ENCODE measurements at places on chromosomes 16 and 17.

GRCh38 chr17:70912716-70913485 is 743.6 kb downstream of the KCNJ2 start:
- DNase-seq = no peak

- peak; percentile 59 for DNase-seq
Observed at GRCh38 chr16:3029491-3030221, 5.8 kb downstream of the THOC6 start.

GRCh38 chr16:88815901-88816589 is 4.3 kb upstream of the APRT start:
- peak; percentile 61 for DNase-seq

DNA sequence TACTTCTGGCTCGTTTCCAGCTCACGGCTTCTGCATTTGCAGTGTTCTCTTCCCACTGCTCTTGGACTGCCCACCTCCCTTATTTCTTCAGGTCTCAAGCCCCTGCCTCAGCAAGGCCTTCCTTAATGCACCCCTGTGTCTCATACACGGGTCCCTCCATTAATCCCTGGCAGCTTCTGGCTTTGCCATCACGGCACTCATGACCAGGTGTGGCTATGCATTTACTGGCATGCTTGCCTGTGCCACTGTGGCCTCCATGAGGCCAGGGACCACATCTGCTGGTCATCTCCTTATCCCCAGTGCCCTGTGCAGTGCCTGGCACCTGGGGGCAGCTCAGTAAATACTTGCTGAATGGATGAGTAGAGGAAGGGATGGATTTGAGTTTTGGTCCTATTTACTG is 114.1 kb downstream of the C16orf78 start:
- no peak for DNase-seq

DNA sequence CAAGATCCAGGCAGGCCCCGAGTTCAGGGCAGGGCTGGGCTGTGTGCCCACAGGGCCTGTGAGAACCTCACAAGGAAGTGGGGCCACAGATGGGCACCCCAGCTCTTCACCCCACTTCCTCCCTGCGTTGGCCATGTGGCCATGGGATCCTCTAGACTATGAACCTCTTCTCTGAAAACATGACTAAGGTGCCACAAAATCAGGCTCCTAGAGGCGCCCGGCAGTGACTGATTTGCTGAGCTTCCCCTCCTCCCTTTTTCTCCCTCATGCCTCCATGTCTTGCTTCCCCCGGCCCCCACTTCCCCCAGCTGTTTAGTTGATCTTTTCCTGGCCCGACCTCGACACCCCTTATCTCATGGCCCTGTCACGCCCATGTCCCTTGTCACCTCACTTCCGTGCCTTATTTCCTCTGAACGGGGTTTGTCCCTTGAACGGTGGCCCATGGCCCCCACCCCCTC is 87.1 kb downstream of the KCNJ12 start:
- DNase-seq = no peak

GRCh38 chr17:80053102-80053501 is 16.7 kb downstream of the CCDC40 start:
- DNase-seq = no peak

- DNase-seq = no peak
Observed at GRCh38 chr17:44935116-44935515, 12.5 kb downstream of the KIF18B start.

- DNase-seq = no peak
Observed at GRCh38 chr16:20844054-20844453, 37.7 kb downstream of the REXO5 start.

- DNase-seq = peak; percentile 31
Observed at GRCh38 chr17:9924735-9925191, 19.7 kb upstream of the RCVRN start.

DNA sequence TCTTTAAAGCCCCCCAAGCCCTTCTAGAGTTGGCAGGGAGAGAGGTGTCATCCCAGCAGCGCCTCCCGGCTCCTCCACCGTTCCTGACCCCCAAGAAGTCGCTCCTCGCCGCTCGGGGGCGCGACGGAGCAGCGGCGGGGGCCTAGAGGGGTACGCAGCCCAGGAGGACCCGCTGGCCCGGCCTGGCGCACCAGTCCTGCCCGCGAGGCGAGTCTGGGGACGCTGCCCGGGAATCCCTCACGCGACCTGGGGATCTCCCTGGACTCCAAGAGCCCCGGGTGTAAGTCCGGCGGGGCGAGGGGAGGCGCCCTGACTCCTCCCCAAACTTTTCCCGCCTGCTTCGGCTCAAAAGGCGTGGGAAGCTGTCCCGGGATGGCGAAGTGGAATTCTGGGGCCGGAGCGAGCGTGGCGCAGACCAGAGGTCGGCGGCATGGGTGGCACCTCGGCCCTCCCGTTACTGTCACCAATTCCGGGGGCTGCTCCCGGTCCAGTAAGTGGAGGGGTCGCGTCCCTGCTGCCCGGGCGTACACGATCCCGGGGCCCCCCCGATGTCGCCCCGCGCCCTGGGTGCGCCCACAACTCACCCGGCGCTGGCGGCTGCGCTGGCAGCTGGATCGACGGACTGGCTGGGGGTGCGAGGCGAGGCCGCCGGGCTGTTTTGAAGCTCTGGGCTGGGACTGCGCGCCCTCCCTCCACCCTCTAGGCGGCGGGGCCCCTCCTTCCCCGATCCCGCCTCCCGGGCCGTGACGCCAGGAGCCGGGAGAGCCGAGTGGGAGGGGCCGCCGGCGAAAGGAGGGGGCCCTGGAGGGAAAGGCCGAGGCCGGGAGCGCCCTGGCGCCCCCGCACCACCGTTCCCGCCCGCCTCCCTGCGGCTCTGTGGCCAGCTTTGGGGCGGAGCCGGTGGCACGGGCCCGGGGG is at the start of gene EMP2:
TSS of gene EMP2 (minus strand) at position 634 of the 918 bp plus-strand sequence. CDS start 32,981 bp downstream, outside the sequence.
- DNase-seq = no peak

- no peak for DNase-seq
Observed at GRCh38 chr17:9249245-9249953, 228.1 kb downstream of the NTN1 start.

DNA sequence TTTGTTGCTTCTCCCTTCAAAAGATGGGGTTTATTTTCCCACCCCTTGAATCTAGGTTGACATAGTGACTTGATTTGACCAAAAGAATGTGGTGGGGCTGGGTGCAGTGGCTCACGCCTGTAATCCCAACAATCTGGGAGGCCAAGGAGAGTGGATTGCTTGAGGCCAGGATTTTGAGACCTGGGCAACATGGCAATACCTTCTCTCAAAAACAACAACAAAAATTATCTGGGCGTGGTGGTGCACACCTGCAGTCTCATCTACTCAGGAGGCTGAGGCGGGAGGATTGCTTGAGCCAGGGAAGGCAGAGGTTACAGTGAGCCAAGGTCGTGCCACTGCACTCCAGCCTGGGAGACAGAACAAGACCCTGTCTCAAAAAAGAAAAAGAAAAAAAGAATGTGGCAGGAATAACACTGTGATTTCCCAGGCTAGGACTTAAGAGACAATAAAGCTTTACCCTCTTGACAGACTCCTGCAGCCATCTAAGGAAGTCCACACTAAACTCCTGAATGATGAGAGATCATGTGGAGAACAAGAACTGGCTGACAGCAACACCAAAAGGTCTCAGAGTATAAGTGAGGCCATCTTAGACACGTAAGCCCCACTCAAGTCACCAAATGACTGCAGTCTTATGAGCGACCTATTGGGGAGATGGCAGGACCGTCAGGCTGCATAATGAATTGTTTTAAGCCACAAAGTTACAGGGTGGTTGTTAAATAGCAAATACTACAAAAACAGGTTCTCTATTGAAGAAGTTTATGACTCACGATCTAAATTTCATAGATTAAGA is 37.0 kb downstream of the FBXL20 start:
- DNase-seq = no peak

DNA sequence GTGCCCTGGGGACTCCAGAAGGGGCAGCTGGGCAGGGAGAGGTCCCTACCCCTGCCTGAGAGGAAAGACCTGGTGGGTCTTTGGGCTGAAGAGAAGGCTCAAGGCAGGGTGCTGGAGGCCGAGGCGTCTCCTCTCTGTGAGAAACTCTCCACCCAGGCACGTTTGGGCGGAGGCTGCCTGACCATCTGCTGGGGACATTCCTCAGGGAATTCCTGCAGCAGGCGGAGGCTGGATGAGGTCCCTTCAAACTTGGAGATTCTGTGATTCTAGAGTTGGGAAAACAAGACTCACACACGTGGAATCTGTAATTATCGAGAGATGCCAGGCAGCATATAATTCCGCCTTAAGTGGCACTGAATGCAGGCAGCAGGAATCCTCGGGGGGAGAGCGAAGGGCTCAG is 21.1 kb upstream of the PHF12 start:
- no peak for DNase-seq

DNA sequence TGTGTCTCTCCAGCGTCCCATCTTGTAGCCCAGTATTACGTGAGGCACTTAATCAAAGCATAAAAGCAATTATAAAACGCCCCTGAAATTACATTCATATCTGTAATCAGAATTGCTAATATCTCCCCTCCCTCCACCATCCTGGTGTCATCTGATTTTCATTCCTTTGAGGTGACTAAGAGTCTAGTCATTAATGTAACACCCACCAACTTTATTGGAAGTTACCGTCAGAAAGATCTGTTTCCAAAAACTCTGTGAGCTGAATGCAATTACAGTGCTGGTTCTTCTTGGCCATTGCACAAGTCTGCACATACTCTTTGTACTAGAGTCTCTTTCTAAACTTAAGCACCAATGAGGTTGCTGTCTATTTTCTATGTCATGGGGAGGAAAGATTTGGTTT is 12.5 kb upstream of the MAF start:
- DNase-seq = no peak

- no peak for DNase-seq
Observed at GRCh38 chr17:69637446-69638156, 223.1 kb downstream of the MAP2K6 start.

DNA sequence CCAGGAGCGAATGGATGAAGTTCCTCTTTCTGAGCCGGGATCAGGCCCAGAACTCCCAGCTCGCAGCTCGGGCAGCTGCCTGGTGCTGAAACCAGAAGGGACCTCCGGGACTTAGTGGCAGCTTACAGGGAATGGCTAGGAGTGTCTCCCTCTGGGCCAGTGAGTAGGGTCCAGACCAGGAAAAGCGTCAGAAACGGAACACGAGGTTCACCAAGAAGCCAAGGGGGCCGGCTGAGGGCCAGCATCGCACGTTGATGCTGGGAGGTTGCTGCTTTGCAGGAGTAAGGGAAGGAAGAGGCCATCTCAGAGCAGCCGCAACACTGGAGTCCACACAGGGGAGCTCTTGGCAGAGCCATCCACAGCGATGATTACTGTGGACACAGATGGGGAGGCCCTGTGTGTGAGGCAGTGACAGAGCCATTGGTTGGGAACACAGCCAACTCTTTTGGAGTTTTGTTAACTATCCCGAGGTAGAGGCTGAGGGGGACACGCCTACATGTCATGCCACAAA is 74.0 kb upstream of the CREBBP start:
- no peak for DNase-seq

DNA sequence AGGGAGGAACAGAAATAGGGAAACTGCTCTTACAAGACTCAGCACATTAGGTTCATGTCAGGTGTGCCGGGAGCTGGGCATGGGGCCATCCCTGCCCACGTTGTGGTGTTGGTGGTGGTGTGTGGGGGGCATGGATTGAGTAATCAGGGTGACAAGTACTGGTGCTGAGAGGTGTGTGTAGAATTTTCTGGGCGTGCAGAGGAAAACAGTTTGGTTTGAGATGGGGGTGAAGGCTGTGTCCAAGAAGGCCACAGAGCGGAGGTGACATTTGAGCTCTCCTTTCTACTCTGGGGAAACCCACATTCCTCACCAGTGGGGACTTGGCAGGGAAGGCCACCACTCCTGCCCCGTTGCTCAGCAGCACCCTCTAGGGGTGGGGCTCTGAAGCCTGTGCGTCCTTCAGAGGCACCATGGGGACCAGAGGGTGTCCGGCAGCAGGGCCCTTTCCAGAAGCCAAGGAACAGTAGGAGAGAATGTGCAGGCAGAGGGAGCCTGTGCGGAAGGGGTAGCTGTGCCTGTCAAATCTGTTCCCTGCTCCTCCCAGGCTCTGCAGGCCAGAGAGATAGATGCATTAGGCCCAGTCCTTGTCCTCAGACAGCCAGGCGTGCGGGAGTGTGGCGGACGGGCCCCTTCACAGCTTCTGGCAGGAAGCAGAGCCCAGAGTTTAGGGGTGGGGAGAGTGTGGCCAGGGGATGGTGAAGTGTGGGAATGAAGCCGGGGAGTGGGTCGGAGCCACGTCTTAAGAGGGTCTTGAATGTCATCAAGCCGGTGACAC is 48.7 kb upstream of the GSE1 start:
- peak; percentile 45 for DNase-seq

DNA sequence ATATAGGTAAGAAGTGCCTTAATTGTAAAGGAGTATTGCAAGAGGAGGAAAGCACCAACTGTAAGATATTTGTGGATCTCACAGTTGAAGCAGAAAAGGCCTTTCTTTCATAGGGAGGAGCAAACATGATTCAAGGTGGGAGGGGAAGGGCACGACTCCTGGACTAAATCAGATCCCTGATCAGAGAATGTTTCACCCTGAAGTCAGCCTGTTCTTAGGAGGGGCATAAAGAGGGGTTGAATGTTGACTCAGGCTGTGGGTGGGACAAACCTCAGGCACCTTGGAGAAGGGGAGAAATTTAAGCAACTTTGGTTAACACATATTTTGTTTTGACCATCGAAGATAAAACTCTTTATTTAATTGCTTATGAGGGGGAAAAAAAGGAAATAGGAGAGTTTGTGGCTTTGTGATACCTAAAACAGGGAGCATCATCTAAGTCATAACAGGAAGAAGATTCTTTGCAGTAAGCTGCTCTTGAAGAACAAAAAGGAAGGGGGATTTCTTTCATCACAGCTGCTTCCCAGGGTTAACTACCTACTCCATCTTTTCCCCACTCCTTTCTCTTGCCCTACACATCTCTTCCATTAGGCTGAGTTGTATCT is 158.6 kb upstream of the ZNF267 start:
- no peak for DNase-seq

- DNase-seq = no peak
Observed at GRCh38 chr16:27500801-27501200, 48.9 kb downstream of the GTF3C1 start.

GRCh38 chr16:27390151-27390550 is 11.8 kb upstream of the IL21R start:
- DNase-seq = no peak

GRCh38 chr16:74521691-74522090 is 85.2 kb downstream of the GLG1 start:
- no peak for DNase-seq

GRCh38 chr17:72624652-72625051 is 467.8 kb downstream of the SLC39A11 start:
- DNase-seq = no peak

DNA sequence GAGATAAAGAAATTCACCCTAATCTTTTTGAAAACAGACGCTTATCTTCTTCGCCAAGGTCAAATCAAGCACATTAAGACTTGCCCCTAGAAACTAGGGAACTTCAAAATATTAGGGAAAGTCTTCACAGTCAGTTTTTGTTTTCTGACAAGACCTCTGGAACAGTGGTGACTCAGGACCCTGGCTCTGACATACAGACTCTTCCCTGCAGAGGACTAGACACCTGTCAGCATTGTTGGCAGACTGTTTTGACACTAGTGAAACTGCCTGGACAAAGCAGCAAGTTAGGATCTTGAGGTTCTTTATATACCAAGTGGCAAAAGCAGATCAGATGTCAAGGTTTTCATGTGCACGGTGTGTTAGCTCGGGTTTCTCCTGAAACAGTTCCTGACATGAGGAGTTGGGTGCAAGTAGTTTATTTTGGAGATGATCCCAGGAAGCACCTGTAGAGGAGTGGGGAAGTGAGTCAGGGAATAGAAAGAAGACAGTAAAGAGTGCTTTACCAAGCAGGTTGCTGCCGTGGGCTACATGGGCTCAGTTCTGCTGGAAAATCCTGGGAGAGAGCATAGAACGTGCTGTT is 182.0 kb upstream of the IRX5 start:
- DNase-seq = no peak

Measured in GM06990 (cell line).